AG09319 (cell line): ENCODE measurements at places on chromosomes 3 and 15.

GRCh38 chr3:107411056-107411455 is 33.8 kb downstream of the CCDC54 start:
- no peak for DNase-seq

DNA sequence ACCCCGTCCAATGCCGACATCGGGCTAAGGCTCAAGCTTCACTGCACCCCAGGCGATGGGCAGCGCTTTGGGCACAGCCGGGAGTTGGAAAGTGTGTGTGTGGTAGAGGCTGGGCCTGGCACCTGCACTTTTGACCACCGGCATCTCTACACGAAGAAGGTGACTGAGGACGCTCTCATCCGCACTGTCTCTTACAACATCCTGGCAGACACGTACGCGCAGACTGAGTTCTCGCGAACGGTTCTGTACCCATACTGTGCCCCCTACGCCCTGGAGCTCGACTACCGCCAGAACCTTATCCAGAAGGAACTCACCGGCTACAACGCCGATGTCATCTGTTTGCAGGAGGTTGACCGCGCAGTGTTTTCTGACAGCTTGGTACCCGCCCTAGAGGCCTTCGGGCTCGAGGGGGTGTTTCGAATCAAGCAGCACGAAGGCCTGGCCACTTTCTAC is 1.0 kb downstream of the PDE12 start:
- no peak for DNase-seq

GRCh38 chr3:15657016-15657415 is 55.5 kb downstream of the BTD start:
- no peak for DNase-seq

DNA sequence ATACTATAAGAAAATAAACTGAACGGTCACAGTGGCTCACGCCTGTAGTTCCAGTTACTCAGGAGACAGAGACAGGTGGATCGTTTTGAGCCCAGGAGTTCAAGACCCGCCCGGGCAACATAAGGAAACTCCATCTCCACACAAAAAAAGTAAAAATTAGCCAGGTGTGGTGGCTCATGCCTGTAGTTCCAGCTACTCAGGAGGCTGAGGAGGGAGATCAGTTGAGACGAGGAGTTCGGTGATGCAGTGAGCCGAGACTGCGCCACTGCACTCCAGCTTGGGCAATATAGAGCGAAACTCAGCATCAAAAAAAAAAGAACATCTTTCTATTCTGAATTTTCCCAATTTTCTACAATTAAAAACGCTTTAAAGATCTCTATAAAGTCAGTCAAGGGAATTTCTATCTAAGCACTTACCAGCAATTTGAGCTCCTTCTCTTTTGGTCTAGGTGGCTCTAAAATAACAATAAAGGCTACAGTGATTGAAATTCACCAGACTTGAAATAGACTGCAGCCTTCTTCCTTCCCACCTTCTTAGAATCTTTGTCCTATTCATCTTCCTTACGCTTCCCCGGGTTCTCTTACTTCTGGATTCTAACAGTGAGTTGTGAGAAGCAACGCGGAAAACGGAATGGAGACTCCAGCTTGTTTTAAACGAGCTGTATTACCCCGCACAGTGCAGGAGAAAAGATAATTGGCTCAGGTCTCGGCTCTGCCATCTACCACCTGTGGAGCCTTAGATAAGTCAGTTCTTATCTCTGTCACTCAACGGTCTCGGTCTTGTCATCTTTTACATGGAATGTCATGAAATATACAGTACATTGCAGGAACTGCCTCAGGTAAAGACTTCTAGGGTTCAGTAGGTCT is 812 bp upstream of the SEC62 start:
- DNase-seq, result no peak

- no peak for DNase-seq
Measured at GRCh38 chr3:16824081-16824696, 60.6 kb upstream of the PLCL2 start.
